ENCODE measurements at places on chromosomes 4 and X.

GRCh38 chr4:118586357-118586790 lies 98.8 kb upstream of the METTL14 start:
- no peak for DNase-seq

DNA sequence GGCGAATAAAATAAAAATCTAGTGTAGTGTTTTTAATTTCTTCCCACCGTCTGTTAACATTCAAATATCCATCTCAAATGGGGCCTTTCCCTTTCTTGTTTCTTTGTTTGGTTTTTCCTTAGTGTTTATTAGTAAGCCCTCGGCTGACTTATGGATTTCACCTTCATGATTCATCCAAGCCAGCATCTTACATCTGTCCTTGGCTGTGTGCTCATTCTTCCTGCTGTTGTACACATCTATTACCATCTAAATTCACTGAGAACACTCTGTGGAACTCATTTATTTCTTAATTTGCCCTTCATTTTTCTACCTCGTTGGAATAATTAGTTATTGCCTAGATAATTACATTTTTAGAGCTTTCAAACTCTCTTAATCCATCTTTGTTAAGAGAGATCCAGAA lies 84.9 kb downstream of the SPCS3 start:
- no peak for DNase-seq

DNA sequence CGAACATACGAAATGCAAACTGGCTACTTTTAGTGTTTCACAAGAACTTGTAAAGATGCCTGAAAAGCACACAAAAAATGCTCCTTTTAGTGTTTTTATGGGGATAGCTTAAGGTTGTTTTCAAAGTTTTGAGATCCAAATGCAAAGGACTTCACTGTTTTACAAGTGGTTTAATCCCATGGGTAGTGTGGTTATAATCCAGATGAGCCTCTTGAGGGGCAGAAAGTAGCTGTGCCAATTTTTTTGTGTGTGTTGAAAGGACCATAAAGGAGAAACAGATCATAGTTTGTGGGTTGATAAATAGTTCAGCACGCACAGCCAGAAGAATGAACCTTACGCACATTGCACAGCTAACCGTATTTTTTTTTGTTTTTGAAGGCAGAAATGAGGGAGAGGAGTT lies 126.9 kb upstream of the GIMD1 start:
- DNase-seq: no peak

DNA sequence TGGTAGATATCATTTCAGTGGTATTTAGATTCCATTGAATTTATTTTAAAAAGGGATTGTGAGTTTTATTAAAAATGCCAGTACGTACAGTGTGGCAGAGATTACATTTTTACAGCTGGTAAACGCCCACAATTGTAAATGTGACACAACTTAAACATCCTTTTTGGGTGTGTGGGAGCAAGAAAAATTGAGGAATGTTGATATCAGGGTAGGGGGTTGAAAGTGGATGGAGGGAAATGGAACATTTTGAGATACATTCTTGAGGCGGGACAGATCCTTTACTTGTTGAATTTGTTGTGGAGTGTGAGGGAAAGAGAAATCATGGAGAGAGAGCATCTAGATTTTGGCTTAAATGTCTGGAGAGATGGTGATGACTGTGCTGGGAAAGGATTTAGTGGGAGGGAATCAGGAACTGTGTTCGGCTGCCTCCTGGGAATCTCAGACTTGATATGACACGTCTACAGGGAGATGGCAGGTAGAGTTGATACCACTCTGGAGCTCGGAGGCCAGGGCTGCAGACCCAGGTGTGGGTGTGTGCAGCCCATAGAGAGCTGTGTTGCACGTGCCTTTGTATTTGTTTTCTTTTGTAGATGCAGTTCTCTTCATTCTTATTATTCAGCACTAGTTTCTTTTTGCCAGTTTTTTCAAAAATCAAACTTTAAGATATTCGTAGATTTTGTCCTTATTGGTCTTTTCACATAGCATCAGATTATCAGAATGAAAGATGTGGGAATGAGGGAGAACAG lies 10.8 kb downstream of the TMEM131L start:
- DNase-seq: no peak

- no peak for DNase-seq
These were observed 71.3 kb downstream of the STIM2 start for GRCh38 chr4:26931966-26932365.

DNA sequence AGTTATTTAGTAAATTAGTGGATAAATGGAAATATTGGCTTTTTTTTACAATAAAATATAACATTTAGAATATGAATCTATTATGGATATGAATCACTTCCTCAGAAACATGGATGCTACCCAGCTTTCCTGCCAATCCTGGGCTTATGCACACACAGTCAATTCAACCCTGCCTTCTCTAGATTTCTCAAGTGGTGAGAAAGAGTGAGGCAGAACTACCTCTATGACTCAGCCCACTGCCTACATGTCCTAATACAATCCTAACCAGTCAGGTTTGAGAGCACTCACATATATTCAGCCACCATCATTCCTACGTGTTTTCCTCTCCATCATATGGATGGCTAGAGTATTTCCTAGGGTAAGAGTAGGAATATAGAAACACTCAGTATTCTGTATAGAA lies 91.1 kb upstream of the ANKRD50 start:
- DNase-seq: no peak

DNA sequence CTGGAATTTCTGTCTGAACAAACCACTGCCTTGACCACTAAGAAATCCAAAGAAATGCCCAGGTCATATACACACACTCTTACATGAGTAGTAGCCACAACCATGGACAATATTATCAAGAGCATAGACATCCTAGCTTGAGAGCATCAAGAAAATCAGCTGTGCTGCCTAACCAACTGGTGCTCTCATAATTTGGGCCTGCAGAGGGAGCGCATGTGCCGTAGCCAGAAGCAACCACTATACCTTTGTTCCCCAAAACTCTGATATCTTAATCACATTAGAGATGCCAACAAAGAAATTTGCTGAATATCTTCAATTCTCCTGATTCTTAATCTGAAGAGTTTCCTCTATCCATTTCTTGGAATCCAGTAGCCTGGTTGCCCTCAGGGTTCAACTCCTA lies 163.6 kb downstream of the ZNF674 start:
- no peak for DNase-seq

DNA sequence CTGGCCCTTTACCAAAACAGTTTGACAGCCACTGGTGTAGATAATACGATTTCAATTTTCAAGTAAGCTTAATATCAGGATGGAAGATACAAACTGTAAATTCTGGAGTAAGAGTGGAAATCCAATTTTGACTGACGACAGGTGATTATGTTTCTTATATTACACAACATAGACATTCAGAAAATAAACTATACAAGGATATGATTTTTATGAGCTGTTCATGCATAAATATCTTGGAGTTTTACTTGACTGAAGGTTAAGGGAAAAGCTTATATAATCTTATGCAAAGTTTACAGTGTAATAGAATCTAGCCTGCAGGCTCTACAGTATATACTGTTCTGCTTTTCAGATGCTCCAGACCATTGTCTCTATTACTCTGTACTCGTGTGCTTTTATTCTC lies 1672.3 kb downstream of the ARAP2 start:
- DNase-seq: no peak

DNA sequence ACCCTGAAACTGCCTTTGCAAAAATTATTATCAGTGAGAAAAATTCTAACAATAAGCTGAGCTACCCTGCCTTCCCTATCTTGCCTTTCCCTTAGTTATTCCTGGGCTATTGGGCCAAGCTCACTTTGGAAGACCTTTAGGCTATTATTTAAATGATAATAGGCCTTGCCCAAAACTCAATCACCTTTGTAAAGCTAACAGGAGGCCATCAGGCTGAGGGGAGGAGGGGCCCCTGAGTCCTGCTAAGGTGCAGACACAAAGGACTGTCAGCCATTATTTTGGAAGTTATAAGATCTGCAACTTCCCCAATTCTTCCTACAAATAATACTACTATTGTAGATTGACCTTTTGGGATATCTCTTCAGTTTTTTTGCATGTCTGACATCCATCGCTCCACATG lies 278.8 kb upstream of the DIAPH2 start:
- DNase-seq: no peak

DNA sequence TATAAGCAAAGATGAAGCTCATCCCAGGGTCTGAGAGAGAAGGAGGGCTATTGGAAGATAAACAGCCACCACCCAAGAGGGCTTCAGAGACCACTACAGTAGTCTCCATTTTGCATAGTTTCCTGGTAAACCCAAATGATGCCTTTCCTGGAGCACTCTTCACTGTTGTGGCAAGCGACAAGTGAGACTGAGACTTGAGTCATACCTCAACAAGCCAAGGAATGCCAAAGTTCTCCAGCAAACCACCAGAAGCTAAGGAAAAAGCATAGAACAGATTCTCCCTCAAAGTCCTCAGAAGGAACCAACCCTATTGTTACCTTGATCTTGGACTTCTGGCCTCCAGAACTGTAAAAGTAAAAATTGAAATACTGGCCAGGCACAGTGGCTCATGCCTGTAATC lies 65.9 kb downstream of the LARP7 start:
- DNase-seq: no peak

DNA sequence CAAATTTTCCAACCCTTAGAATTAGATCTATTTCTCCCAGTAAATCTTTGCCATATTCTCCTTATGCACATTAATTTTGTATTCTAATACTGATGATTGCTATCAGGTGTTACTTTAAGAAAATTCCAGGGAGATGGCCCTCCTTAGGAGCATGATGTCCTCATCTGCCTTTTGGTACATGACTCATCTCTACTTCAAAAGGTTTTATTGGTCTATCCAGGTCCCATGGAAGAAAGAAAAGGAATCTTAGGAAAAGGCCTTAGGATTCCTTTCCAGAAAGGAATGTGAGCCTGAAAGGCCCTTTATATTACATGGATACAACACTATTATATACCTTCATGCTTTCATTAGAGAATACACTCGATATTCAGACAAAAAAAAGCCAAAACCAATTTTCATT lies 968.2 kb downstream of the STIM2 start:
- no peak for DNase-seq

DNA sequence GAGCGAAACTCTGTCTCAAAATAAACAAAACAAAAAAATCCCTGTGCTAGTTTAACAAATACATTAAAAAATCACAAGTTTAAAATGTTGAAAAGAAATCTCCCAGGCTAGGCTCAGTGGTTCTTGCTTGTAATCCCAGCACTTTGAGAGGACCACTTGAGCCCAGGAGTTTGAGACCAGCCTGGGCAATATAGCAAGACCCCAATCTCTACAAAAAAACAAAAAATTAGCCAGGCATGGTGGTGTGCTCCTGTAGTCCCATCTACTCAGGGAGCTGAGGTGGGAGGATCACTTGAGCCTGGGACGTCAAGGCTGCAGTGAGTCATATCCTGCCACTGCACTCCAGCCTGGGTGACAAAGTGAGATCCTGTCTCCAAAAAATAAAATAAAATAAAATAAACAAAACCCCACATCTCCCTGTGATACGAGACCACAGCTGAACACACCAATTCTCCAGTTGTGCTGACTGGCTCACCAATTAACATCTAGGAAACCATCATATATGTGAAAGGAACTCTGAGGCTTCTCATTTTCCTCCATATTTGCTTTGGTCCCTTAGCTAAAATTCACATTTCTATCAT lies 7.3 kb downstream of the RPS4X start:
- no peak for DNase-seq

- no peak for DNase-seq
These were observed 38.9 kb downstream of the PRIMPOL start for GRCh38 chr4:184688447-184688846.

- DNase-seq: no peak
These were observed 51.8 kb upstream of the ARX start for GRCh38 chrX:25067271-25068172.

DNA sequence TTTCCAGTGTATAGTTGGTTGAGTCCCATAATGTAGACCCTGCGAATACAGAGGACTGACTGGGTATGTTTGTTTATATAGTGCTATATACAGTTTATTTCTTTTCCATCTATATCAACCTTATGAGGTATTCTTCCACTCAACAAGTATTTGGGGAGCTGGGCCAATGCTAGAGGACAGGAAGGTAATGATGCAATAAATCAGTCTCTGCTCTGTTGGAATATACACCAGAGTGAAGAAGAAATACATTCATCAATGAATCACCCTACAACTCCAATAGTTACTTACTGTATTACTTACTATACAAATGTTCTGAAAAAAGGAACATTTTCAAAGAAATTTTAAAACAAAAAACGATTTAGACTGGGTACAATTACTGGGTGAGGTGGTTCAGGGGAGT lies 2.1 kb upstream of the ARSJ start:
- no peak for DNase-seq

GRCh38 chr4:157824021-157824420 lies 348.8 kb downstream of the GASK1B start:
- no peak for DNase-seq

DNA sequence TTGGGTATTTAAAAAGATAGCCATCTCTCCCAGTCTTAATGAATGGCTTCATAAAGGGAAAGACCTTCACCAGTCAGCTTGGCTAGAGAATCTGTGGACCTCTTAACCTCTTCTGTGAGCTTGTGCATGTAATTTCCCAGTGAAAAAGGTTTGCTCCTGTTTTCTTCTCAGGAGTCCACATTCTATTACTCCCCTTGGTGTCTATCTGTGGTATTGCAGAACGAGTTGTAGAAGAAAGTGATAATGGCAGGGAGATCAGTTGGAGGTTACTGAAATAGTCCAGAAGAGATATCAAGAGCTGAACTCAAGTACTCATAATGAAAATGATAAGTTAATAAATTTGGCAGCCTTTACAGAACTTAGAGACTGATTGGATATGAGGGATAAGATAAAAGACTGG lies 16.5 kb upstream of the VAMP7 start:
- no peak for DNase-seq

DNA sequence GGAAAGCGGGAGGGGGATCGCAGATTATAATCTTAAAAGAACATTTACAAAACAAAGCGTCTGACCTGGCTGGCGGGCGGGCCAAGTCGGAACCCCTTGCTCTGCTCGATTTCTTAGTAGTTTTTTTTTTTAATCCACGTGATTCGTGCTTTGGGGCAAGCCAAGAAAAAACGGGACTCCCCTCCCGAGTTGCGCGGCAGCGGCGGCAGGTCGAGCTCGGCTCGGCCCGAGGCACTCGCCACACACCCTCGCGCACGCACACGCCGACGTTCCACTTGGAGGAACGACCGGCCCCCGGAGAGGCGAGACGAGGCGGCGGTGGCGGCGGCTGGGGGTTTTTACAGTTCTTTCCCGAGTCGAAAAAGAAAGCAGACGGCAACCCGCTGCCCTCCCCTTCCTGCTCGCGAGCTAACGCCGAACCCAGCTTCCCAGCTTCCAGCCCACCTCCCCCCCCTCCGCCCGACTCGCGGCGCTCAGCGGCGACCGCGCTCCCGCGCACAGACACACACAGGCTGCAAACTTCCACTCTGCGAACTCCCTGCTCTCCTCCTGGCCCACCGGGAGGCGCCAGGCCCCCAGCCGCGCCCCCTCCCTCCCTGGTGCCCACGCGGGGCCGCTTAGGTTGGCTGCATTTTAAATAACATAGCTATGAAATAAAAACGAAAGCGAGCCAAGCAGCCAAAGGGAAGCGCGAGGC lies 1.2 kb downstream of the BCOR start:
- DNase-seq: peak; percentile 73

DNA sequence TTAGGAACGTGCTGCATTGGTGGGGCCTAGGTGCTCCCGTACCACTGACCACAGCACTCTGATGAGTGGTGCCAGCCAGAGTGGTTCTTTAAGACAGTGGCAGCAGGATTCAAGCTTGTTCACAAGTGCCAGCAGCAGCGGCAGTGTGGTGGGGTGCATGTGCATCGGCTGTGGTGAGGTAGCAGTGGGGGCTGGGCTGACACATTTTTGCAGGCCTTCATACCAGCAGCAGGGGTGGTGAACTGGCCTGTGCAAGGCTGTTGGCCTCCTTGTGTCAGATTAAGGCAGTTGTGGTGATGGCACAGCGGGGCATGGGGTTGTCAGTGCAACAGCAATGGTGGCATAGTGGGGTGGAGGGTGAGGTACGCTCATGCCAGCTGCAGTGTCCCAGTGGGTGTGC lies 131.4 kb downstream of the PABPC4L start:
- DNase-seq: no peak
